Psoas muscle (tissue), 8 donors: ENCODE measurements at places on chromosomes 6 and 20. TPM values are rescaled to one million over a fixed set of nuclear protein-coding genes. Genes with fewer than 3 reads are reported as not detected.

PACRG gene
- total RNA-seq: 3.1 TPM

TPBG gene
- 1.8 TPM for total RNA-seq

ACSS1 gene
- 53.3 TPM for total RNA-seq

RNF8 gene
- total RNA-seq: 12.7 TPM

AGER gene
- total RNA-seq: 1.5 TPM

CDSN gene
- total RNA-seq: not detected

CGAS gene
- total RNA-seq: 0.44 TPM

CST2 gene
- total RNA-seq: not detected

GPLD1 gene
- total RNA-seq: 0.73 TPM

IER3 gene
- 29.2 TPM for total RNA-seq

RNF182 gene
- total RNA-seq: 0.09 TPM

LY6G5C gene
- total RNA-seq: 3.2 TPM

TLDC2 gene
- not detected for total RNA-seq

GRCh38 chr6:43728586-43728985, 41.0 kb upstream of the MRPS18A start:
- DNase-seq: no peak

- DNase-seq: no peak
Measured at GRCh38 chr6:137832110-137832509, 34.9 kb upstream of the TNFAIP3 start.

- DNase-seq: no peak
Measured at GRCh38 chr6:41785254-41785653, 2.2 kb upstream of the TOMM6 start.

DNA sequence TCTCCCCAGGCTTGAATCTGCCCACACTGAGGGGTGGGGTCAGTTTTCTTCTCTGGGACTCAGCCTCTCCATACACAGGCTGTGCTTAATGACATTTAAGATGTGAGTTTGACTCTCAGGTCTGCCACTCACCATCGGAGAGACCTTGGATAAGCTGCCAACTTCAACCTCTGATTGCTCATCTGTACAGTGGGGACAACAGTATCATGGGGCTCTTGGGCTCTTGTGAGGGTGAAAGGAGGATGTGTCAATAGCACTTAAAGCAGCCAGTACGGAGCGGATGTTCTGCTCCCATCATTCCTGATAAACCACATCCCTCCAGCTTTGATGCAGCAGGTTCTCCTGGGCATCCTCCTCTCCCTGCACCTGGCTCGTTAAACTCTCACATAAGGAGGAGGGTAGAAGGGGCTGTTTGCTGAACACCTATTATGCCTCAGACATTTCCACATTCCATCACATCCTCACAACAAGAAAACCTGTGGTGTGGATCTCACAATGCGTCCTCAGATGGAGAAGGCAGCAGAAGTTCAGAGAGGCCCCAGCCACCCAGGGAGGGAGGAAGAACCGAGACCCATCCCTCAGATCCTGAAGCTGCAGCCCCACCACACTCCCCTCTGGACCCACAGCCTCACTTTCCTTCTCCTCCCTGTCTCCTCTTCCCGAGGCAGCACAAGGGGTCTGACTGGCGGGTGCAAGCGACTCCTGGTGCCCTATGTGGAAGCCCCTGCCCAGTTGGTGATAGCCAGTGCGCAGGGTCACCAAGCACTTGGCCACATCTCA, 1.9 kb upstream of the PDYN start:
- DNase-seq: no peak

DNA sequence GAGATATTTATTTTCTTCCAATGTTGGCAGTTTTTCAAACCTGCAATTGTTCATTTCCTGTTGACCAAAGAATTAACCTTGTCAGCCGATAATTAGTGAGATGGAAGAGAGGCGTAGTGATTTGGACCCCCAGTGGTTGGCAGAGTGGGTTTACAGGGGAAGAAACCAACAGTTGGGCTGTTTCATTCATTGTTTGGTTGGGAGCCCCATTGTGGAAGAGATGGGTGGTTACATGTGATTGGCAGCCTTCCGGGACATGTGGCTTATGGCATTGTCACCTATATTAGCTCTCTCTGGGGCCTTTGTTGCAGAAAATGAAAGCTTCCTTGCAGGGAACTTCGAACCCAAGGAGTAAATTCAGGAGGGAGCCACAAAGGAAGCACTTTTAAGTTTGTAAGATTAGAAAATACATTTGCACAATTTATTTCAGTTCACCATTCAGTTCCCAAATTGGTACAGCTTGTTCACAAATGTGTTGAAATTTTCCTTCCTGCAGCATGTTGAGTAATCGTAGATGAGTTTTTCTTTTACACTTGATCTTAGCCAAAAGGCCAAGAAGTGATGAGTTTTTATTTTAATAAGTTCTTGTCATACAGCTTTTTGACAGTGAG, 50.3 kb upstream of the CDKAL1 start:
- DNase-seq: no peak

GRCh38 chr6:39151211-39151610, 36.2 kb upstream of the SAYSD1 start:
- no peak for DNase-seq

DNA sequence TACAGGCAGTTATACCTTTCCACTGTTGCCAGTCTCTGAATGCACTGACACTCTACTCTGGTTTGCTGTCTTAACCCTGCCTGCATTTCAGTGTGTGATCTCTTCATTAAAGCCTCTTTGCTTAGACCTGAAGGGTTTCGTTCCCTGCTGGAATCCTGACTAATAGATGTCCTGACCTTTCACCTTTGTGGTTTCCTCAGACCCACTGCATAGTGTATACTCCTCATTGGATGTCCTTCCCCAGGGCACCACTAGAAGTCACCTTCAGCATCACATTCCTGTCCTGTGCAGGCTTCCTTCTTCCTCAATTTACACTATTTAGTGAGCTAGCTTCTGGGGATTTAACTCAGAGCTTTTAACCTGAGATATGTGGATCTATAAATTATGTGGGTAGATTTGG, 120.6 kb downstream of the RCAN2 start:
- no peak for DNase-seq

DNA sequence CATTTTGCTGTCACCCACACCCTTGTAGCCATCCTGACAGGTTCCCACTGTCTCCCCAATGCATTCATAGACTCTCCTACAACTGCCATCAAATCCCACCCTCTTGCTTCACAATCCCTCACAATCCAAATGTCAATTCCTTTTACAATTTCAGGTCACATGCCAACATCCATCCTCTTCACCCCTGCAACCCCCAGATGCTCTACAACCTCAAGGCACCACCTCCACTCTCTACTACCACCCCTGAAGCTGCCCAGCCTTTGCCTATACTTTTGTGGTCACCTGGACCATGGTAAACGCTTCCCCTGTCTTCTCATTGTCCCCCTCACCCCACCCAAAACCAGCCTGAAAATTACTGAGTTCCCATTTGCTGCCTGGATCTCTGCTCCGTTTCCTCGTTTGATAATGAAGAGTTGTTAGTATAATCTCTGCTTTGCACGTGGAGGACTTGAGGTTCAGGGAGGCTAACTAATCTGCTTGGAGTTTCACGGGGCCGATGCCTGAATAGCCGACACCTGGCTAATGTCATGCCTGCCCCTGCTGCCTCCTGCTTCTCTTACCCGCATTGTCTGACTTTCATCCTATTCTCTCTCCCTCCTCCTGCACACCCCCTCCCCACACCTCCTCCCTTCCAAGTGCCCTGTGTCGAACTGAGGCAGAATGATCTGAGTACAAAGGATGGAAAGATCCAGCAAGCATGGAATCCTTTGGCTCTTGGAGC, 82.4 kb upstream of the TOX2 start:
- DNase-seq: no peak

DNA sequence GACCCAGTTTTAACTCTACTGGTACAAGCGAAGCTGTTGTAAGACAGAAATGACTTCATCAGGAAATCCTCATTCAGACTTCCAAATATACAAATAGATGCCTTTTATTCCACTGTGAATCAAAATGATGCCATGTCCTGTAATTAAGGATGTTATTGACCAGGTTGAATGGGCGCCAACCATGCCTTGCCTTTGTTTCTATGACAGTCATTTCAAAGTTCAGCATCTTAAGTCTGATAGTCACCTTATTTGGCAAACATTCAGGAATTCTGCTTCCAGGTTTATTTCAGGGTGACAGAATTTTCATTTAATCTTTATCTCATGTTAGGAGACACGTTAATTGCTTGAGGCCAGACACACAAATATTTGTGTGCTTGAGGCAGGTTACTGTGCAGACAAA, 592.8 kb upstream of the JAG1 start:
- DNase-seq: no peak

DNA sequence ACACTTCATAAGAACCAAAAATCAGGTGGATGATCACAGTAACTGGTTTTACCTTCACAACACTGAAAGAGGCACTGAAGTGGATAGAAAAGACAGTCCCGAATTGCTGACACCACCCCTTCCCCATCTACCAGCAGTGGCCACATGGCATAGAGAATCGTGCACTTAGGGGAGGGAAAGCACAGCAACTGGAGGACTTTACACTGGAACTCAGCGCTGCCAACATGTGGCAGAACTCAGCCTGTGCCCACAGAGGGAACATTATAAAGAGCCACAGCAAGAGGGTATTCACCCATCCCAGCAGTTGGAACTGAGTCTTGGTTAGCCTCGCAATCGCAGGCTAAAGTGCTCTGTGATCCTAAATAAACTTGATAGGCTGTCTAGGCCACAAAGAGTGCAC, 6.5 kb upstream of the KIAA1586 start:
- no peak for DNase-seq

GRCh38 chr6:161674930-161675682, 401.2 kb upstream of the AGPAT4 start:
- DNase-seq: no peak

DNA sequence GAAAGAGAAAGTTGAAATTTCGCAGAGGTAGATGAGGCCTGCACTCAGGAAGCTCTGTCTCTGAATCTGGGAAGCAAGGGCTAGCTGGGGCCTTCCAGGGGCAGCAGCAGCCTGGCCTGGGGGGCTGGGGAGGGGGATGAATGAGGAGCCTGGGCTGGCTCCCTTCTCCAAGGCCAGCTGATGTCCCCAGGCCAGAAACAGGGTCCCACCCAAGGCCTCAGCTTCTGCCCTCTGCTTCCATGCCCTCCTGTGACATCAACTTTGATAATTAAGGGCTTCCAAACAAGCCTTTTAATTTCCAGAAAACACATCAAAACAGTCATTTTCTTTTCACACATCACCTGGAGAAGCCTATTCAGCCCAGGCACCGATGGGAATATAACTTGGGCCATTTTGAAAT, 15.4 kb downstream of the TFAP2A start:
- DNase-seq: no peak

DNA sequence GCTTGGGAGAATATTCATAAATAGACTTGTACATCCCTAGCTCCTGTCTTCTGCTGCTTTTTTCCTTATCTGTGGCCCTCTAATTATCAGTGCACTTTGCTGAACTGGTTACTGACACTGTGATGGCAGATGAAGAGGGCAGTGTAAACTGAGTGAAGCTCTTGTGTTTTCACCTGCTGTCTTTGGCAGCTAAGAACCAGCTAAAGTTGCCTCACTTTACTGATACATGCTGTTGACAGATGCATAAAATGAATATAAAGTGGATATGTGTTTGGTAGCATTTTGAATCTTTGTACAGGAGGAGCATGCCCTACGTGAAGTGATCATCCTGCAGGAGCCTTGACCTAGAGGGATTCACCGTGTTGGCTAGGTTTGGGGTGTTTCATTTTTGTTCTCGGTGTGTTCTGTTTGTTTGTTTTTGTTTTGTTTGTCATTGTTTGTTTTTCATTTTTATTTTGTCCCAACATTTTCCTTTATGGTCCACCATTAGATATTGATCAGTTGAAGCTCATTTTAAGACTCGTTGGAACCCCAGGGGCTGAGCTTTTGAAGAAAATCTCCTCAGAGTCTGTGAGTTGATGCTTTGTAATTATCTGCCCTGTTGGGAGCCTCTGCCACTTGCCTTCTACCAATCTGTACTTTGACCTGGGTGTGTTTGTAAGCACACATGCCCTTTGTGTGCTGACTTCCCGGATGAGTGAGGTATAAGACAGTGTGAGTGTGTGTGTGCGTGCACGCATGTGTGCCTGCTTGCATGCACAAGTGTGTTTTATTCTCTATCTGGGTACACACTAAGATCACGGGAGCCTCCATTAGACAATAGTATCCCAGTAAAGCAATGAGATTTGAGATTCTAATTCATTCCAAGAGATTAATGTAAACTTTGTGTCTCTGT, 34.6 kb upstream of the MAPK13 start:
- no peak for DNase-seq

DNA sequence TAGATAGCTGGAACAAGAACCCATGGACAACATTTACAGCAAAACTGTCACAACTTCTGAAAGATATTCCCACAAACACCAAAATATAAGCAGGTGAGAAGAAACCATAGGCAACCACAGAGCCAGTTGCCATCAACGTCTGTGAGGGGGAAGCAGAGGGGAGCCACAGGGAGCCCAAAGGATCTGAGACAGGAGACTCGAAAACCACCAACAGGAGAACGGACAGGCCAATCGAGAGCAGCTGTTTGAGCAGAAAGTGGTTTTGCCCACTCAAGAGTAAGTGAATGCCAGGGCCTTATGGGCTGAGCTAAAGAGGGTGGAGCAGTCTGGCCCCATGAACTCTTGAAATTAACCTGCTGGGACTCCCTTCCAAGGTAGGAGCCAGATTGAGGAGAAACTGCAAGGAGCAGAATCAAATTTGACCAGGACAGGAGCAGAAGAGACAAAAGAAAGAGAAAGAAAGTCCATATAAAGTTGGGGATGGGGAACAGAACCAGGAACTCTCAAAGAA, 195.4 kb downstream of the ANKRD60 start:
- no peak for DNase-seq

GRCh38 chr6:74579047-74579446, 626.8 kb downstream of the COL12A1 start:
- DNase-seq: no peak

GRCh38 chr6:12585497-12585958, 131.0 kb upstream of the PHACTR1 start:
- no peak for DNase-seq

GRCh38 chr6:101013612-101014195, 132.6 kb upstream of the ASCC3 start:
- DNase-seq: no peak

DNA sequence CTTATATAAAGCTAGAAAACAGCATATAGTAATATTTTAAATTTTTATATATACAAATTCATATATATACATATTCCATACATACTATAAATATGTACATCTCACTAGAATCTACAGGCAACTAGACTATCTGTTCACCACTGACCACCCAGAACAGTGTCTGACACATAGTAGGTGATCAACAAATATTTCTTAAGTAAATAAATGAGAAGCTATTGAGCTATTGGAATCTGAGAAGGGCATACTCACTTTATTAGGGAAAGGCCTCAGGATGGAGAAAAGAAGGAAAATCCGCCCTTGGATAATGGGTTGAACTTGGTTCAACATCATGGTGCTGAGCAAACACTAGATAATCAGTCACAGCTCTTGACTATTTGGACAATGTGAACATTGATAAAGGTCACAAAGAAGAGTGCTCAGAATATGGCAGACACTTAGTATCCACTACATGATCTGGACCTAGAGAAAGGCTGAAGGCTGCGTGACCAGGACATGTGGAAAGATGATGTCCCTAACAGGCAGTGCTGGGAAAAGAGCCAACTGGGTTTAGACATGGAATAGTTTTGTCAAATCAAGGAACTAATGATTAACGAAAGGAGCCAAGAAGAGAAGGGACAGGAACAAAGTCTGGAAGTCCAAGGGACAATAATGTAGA, 186.1 kb downstream of the TASP1 start:
- DNase-seq: no peak

GRCh38 chr6:165571721-165572132, 91.3 kb downstream of the PDE10A start:
- no peak for DNase-seq

GRCh38 chr20:16410626-16411025, 162.6 kb downstream of the KIF16B start:
- DNase-seq: no peak

- no peak for DNase-seq
Measured at GRCh38 chr6:119614138-119614537, 264.6 kb upstream of the MAN1A1 start.
